NCI-H1436 treated with DMSO at 0.1 percent for 48 hours (cell line): ENCODE measurements at places on chromosomes 16 and 17.

DNA sequence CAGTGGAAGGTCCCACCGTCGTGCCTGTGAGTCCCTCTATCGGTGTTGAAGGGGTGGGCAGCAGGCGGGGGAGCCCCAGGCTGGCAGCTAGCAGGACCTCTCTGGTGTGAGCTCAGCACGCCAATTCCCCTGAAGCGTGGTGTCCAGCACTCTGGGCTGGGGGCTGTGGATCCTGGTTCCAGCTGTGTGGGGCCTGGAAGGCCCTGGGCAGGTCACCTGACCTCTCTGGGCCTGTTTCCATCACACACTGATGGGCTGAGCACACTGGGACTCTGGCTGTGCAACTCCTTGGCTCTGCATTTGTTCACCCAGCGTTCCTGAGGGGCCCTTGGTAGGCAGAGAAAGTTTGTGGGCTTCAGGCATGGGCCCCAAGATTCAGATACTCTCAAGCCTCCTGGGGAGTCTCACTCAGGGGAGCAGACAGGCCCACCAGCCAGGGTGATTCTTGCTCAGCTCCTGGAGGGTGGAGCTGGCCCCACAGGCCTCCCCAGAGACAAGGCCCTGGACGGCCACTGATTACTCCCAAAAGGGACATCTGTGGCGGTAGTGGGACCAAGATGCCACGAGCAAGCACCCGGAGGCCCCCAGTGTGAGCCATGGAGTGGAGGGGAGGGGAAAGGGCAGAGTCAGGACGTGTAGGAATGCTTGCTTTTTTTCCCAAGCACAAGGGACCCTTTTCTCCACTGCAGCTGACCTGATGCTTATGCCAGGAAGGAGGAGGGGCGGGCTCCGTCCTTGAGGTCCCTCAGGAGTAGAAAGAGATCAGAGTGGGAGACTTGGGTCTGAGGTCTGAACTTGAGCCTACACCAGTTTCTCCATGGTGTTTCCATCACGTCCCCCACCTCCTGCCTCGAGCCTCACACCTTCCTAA, 8.5 kb downstream of the SCGB1C2 start:
- DNase-seq, result no peak

DNA sequence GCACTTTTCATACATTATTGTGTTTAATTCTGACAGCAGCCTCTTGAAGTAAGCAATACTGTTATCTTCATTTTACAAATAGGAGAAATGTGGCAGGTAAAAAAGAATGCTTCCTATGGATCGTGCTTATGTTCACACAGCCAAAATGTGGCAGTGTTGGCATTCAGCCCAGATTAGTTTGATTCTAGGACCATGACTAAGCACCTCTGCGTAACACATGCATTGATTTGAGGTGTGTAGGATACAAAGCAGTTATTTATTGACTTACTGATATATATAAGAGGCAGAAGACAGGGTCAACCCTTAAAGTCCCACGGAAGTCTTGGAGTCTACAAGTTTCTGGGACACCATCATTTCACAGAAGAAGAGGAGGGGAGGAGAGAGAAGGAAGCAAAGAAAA, 1144.4 kb upstream of the GOT2 start:
- DNase-seq, result no peak

GRCh38 chr17:21241564-21241963, 11.6 kb downstream of the NATD1 start:
- DNase-seq, result no peak

DNA sequence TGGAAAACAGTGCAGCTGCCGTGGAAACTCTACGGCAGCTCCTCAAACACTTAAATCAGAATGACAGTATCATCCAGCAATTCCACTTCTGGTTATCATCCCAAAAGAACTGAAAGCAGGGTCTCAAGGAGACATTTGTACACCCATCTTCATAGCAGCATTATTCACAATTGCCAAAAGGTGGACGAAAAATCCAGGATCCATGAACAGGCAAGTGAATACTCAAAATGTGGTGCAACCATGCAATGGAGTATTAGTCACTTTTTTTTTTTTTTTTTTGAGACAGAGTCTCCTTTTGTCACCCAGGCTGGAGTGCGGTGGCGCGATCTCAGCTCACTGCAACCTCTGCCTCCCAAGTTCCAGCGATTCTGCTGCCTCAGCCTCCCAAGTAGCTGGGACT, 10.6 kb upstream of the AATK start:
- no peak for DNase-seq

GRCh38 chr17:9900784-9901183, 4.3 kb downstream of the RCVRN start:
- DNase-seq, result no peak

DNA sequence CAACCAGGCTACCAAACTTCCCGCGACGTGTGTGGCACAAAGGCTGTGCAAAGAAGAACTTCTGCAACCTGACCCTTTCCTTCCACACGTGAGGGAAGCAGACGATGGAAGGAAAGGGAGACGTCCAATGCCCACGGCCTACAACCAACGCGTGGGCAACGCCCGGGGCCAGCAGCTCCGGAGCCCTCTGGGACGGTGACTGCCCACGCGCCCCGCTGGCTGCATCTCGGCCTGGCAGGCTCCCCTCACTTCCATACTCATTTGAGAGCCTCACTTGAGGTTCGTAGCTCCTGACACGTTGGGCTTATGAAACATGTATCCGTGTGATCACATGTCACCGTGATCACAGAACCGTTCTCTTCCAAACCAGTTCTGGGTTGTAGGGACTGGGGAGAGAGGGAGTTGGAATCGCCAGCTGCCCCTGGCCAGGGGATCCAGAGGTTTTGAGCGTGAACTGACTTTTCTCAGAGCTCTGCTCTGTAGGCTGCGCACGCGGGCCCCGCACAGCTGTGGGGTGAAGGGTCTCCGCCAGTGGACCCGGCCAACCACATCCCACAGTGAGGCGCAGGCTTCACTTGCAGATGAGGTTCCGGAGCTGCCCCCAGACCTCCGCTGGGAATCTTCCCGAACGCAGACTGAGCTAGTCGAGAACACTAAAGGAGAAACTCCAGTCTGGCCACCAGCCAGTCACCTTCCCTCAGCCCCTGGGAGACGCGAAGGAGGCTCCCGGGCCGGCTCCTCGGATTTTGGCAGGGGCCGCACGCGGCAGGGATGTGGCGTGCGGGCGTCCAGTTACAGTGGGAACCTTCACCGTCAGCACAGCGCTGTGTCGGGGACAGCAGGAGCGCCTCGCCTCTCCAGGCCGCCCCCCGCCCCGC, 1.0 kb downstream of the LMF1 start:
- DNase-seq, result no peak

DNA sequence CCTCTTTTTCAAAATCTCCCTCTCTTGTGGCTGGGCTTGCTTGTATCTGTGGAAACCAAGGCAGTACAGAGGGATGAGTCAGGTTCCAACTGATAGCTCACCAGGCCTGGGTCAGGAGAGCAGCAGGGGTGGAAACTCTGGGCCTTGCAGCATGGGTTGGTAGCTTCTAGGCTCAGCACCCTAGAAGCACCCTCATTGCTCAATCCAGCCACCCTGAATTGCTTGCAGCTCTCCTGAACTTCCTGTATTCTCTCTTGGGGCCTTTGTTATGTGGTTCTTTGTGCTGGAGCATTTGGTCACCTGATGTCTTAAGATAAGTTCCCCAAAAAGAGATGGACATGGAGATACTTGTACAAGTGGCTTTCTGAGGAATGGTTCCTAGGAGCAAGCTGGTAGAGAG, 169.4 kb downstream of the IRX5 start:
- DNase-seq, result no peak

GRCh38 chr17:80819422-80820164, 172.0 kb upstream of the CHMP6 start:
- DNase-seq, result no peak

- DNase-seq, result no peak
Observed at GRCh38 chr17:6471531-6472465, 27.5 kb downstream of the PIMREG start.

DNA sequence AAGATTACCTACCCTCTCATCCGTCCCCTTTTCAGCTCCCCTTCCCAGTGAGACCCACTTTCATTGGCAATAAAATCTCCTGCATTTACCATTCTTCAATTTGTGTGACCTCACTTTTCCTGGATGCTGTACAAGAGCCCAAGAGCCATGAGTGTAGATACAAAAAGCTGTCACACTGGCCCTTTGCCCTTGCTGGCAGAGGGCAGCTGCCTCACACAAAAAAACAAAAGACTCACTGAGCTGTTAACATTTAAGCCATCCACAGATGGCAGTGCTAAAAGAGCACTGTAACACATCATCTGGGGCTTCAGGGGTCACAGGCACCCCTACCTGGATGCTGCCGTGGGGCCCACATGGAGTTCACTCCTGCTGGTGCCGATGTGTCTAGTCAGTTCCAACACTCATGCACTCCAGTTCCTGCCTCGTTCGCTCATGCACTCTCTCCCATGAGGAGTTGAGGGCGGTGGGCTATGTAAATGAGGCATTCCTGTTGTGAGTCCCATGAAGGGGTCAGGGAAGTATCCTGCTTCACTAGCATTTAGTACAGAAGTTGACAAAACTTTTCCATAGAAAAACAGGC, 123.1 kb downstream of the CA10 start:
- no peak for DNase-seq

DNA sequence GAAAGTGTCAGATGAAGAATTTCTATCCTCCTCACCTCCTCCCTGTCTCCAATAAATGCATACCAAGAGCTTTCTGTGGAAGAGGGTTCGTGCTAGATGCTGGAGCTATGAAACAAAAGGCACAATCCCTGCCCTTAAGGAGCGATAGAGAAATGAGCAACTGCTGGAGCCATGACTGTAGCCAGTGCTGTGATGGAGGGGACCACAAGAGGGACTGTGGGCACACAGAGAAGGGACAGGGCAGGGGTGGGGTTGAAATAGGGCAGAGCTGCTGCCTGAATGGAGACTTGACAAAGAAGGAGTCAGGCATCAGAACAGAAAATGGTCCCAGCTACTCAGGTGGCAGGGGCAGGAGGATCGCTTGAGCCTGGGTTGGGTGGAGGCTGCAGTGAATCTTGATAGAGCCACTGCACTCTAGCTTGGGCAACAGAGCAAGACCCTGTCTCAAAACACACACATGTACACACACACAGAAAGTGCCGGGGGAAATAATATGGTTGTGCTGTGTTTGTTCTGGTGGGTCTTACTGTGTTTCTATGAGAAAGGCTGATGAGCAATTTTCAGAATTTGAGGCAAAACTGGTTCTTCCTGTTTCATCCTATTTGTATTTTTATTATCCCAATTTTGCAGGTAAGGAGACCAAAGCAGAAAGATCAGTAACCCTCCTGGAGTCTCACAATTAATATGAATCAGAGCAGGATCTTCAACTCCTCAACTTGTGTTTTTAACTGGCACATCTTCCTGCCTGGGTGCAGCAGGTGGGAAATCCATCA, 16.5 kb downstream of the TMEM98 start:
- DNase-seq, result no peak

GRCh38 chr16:22646948-22647556, 136.4 kb downstream of the NPIPB5 start:
- no peak for DNase-seq

GRCh38 chr17:3782751-3783150, 18.2 kb downstream of the ITGAE start:
- no peak for DNase-seq

- DNase-seq, result no peak
Observed at GRCh38 chr16:29311461-29312344, 94.8 kb downstream of the NPIPB11 start.

DNA sequence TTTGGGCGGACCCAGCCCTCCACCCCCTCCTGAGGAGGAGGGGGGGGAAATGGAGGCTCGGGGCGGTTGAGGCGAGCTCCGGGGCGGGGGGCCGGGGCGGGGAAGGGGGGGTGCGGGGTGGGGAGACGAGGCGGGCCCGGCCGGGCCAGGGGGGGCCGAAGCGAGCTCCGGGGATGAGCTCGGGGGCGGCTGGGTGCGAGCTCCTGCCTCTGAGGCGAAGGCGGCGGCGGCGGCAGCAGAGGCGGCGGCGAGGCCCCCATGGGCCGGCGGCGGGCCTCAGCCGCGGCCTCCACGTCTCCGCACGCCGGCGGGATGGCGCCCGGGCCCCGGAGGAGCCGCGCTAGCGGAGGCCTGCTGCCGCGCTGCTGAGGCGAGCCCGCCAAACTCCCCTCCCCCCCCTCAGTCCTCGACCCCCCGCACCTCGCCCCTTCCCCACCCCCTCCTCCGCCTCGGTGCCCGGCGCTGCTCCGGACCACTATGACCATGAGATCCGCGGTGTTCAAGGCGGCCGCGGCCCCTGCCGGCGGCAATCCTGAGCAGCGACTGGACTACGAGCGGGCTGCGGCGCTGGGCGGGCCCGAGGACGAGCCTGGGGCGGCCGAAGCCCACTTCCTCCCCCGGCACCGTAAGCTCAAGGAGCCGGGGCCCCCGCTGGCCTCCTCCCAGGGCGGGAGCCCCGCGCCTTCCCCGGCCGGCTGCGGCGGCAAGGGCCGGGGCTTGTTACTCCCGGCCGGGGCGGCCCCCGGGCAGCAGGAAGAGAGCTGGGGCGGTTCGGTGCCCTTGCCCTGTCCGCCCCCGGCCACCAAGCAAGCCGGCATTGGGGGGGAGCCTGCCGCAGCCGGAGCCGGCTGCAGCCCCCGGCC, 596 bp downstream of the MSL1 start:
- no peak for DNase-seq

- DNase-seq, result no peak
Observed at GRCh38 chr16:8087597-8088289, 502.6 kb downstream of the TMEM114 start.

DNA sequence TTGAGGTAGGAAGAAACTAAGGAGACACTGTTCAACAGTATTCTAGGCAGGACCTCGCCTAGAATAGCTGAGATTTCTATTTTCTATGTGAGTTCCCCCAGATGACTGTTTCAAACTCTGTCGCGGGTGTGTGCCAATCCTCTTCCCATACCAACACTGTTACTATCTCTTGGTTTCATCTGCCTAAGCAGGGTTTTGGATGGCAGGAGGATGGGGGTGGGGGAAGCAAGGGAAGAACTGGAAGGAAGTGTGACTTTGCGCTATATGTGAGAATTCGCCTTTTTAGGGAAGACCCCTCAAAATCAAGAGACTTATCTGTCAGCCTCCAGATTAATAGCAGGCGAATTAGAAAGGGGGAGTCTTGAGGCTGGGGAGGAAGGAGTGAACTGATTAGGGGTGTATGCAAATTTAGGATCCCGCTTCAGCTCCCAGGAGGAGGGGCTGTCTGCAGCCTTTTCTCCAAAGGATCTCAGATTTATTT, 521 bp upstream of the G6PC3 start:
- no peak for DNase-seq

- DNase-seq, result no peak
Observed at GRCh38 chr17:27449541-27449940, 6.7 kb upstream of the KSR1 start.
